ENCODE measurements at places on chromosomes 7 and 10.

DNA sequence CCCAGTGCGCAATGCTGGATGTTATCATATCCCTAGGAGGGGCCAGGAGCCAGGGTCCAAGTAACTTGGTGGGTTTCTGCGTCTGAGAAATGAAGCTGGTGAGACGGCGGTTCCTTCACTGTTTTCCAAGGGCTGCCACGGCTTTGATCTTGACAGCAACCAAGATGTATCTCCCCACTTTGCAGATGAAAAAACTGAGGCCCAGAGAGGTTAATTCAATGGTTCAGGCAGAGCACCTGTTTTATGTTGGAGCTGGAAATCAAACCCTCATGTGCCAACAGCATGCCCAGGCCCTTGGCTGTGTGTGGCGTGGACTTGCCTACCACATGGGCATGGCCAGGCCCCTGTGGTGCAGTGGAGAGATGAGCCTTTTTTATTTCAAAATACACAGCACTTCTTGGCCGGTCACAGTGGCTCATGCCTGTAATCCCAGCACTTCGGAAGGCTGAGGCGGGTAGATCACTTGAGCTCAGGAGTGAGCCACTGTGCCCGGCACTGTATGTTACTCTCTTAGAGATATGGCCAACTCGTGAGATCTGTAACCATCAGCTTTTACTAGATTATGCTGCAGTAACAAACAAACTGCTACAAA is 225.2 kb upstream of the SH2B2 start:
- DNase-seq = no peak

DNA sequence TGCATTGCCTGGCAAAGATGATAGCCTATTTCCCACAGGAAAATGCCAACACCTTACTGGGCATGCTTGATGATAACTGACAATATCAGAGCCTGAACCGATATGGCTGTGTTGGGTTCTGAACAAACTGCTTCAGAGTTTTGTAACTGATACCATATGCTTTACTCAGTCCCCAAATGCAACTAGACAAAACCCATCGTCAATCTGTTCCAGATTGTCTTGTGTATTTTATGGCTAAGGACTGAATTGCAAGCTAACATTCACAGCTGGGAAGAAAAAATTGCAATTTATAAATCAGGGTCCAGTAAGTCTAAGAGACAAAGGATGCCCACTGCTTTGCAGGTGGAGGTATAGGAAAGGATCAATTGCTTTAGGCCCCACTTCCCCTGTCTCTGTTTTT is 116.8 kb upstream of the WNT16 start:
- DNase-seq = no peak

- DNase-seq = no peak
Measured at GRCh38 chr7:78185149-78185745, 386.7 kb downstream of the PHTF2 start.

DNA sequence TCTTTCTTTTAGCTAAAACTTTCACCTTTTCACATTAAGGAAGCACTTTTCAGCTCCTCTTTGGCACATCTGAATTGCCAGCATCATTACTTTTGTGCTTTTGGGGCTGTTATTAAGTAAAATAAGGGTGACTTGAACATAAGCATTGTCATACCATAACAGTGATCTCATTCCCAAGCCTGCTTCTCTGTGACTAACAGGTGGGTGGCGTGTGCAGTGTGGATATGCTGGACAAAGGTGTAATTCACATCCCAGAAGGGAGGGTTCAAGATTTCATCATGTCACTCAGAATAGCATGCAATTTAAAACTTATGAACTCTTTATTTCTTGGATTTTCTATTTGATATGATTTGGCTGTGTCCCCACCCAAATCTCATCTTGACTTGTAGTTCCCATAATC is 517.4 kb upstream of the MKI67 start:
- no peak for DNase-seq

- DNase-seq = peak; percentile 87
Measured at GRCh38 chr10:6473430-6473829, 106.6 kb downstream of the PRKCQ start.

DNA sequence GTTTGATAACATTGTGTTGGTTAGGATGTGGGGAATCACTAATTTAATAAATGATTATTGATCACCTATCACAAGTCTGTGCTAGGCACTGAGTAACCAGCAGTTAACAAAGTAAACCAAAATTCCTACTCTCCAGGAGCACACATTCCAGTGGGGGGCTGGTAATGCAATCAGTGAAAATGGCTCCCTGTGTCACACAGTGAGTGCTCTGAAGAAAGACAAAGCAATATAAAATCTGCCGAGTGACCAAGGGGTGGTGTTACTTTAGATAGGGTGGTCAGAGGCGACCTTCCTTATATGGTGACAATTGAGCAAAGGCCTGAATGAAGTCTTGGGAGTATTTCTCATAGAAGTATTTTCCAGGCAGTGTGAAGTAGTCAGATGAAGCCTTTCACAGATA is 13.6 kb upstream of the SMC3 start:
- no peak for DNase-seq

GRCh38 chr7:134992626-134993179 is 6.4 kb downstream of the AGBL3 start:
- DNase-seq = no peak

DNA sequence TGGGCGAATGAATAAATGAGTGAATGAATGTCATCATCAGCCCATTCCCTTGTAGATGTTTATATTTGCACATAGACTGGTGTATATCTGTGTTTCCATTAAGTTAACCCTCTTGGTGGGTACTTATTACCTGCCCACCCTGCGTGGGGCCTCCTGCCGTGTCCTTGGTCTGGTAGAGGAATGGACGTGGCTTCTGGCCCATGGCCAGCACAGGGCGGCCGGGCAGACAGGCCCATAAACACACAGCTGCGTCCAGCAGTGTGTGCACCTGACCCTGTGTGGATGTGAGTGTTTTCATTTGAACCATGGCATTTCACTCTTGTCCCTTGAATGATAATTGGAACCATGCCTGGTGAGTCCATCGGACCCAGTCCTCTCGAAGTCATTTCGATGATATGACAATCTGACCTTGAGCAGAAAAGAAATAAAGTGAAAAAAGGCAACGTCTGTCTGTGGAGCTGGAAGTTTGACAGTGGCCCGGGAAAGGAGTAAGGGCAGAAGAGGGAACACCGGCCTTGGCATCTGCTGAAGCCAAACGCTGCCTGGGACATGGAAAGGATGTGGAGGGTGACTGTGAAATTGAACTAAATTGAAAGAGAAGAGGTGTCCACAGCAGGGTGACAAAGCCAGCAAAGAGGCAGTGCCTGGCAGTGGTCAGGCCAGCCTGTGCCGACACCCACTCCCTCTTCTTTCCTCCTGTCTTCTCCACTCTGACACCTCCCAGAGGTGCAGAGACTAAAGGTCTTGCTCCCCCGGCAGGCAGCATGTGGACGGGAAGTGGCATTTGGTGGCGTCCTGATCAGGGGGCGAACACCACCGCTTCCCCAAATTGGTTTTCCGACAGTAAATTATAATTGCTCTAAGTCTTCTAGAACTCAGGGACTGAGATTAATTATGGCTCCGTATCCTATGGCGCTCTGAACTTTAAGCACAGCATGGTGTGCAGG is 199.0 kb upstream of the ZMIZ1 start:
- DNase-seq = no peak

- DNase-seq = no peak
Measured at GRCh38 chr7:7212612-7213011, 30.3 kb downstream of the C1GALT1 start.

GRCh38 chr10:35640951-35641675 is 983 bp downstream of the FZD8 start:
- no peak for DNase-seq

- no peak for DNase-seq
Measured at GRCh38 chr10:98074315-98074911, 44.0 kb upstream of the CRTAC1 start.

DNA sequence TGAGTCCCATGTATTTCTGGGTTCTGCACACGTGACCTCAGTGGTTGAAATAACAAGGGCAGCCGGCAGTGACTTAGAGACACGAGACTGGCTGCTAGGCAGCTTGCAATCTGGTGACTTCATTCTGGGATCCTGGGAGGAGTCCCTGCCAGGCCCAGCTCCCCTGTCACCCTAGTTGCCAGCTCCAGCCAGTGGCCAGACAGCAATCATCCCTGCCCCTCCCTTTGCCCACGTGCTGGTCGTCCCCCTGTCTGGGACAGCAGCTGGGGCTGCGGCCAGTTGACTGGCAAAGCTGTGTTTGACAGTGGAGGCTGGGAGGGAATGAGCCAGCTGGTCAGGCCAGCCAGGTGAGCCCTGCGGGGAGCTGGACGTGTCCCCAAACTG is 30.0 kb downstream of the ADGRA1 start:
- no peak for DNase-seq

DNA sequence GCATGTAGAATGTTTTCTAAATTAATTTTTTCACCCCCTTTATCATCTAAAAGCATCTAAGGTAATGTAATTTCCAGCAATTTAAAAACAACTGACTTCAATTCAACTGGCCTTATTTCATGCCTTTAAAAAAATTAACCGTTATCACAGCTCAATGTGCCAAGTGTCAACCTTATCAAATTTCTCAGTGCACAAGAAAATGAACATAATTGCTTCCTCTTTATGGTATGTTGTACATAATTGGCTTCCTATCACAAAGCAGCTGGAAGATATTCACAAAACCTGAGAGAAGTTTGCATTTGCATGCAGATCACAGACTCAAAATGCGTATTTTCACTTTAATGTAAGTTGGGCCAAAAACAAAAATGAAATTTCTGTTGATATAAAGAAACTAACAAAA is 966.4 kb downstream of the GRM8 start:
- no peak for DNase-seq

GRCh38 chr10:97451605-97452004 is 5.6 kb downstream of the ZDHHC16 start:
- DNase-seq = no peak

- no peak for DNase-seq
Measured at GRCh38 chr10:116311016-116311415, 13.2 kb upstream of the CCDC172 start.

GRCh38 chr10:80165173-80165572 is 32.6 kb downstream of the PLAC9 start:
- no peak for DNase-seq

GRCh38 chr10:94042001-94042833 is 48.5 kb downstream of the PLCE1 start:
- no peak for DNase-seq

DNA sequence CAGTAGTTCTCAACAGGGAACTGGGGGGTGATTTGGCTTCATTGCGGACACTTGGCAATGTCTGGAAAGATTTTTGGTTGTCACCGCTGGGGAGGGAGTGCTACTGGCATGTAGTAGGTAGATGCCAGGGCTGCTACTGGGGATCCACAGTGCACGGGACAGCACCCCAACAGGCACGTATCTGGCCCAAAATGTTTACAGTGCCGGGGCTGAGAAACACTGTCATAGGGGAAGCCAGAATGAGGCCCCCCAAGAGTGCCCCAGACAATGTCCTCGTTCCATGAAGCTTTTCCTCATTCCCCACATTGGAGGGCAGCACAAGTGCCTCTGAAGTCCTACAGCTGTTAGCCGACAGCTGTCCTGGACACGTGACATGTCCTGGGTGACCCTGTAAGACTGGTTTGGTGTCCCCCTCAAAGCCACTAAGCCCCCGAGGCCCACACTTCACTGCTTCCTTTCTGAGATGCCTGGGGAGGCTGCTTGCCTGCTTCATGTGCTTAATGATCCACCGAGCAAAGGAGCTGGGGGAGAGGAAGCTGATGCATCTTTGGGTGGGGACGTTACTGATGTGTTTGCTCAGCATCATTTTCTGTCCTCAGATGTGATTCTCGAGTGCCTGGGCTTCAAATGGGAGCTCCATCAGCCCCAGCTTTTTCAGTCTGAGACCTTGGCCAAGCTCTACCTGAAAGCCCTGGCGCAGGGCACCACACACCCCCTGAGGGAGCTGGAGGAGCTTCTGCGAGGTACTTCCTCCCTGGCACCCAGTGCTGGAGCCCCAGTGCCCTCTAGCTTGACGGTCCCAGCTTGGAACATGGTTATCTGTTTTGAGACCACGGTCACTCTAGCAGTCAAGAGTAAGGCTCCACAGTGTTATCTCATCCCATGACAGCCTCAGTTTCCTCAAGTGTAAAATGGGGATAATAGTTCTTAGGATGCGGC is 14.7 kb downstream of the BTBD16 start:
- DNase-seq = no peak

GRCh38 chr10:109978481-109978880 is 29.3 kb upstream of the ADD3 start:
- peak; percentile 40 for DNase-seq

GRCh38 chr10:3665316-3665908 is 119.6 kb downstream of the KLF6 start:
- no peak for DNase-seq

DNA sequence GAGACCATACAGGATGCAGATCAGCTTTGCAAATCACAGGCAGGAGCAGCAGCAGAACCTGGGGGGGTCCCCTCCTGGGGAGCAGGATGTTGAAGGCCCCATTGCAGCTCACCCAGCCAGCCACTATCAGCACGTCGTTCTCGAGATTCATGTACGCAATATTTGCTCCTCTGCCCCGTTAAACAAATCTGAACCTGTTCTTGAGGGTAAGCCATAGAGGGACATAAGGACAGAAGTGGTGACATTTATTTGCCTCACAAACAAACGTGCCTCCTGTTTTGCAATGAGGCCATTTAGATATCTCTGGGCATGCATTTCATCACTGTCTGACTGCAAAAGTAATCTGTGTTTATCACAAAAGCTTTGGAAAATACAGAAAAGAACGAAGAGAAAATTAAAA is 87.3 kb upstream of the BAIAP2L1 start:
- DNase-seq = no peak

DNA sequence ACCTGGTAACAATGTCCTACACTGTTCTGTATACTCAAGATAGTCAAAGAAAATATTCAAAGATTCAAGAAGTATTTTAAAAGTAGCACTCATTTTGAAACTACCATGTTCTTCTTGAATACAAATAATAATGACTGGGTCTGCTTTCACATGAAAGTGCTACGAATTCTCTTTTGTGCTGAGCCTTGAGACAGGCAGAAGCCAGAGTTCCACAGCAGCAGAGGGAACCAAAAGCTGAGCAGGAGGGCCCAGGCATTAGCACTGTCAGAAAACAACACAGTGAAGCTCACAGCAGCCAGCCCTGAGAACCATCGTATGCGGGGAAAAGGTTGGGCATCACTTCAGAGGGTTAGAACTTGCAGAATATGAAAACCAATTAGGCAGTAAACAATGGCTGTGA is 38.9 kb downstream of the ANKMY2 start:
- no peak for DNase-seq

GRCh38 chr10:47388879-47389278 is 4.8 kb upstream of the ZNF488 start:
- no peak for DNase-seq

- no peak for DNase-seq
Measured at GRCh38 chr7:2383543-2384274, 19.7 kb upstream of the CHST12 start.

- DNase-seq = no peak
Measured at GRCh38 chr10:113337142-113337541, 215.7 kb upstream of the HABP2 start.
